K562 (cell line): ENCODE measurements at places on chromosomes 11 and 22. TPM values are rescaled to one million over a fixed set of nuclear protein-coding genes. Genes with fewer than 3 reads are reported as not detected.

GRCh38 chr22:43789452-43789851 lies 22.7 kb downstream of the EFCAB6 start:
- no peak for DNase-seq

DNA sequence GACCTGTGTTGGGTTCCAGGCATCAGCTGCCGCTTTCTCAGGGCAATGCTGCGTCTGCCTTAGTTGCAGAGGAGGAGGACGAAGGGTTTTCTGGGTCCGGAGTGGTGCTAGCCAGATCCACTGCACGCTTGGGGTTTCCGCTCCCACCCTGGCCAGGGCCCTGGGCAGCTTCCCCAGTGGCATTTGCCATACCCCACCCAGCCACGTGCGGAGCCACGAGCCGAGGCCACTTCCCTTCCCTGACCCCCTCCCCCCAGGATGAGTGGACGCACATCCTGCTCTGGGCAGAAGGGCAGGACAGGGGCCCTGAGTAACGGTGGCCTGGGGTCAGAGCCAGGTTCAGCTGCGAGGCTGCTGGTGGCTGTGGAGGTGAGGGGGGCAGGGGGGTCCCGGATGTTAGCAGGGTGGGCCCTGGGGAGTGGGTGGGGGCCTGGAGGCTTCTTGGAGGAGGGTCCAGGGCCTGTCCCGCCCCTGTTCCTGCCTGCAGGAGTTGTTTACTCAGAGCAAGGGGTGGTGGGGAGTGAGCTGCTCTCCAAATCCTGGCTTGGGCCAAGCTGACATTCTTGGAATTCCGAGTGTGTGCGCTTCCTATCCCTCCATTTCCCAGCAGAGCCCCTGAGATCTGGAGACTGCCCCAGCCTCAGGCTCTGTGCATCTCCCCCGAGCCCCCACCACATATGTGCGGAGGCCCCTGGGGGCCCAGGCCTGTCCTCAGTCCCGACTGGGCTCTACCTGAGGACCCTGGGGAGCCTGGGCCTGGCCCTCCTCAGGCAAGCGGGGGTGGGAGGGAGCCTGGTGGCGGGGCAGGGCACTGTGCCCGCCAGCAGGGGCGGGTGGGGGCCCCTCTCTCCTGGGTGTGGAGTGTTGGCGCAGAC lies 1.4 kb downstream of the TSPAN4 start:
- peak; percentile 49 for DNase-seq

- DNase-seq: no peak
Observed at GRCh38 chr11:119800619-119801018, 71.6 kb upstream of the NECTIN1 start.

DNA sequence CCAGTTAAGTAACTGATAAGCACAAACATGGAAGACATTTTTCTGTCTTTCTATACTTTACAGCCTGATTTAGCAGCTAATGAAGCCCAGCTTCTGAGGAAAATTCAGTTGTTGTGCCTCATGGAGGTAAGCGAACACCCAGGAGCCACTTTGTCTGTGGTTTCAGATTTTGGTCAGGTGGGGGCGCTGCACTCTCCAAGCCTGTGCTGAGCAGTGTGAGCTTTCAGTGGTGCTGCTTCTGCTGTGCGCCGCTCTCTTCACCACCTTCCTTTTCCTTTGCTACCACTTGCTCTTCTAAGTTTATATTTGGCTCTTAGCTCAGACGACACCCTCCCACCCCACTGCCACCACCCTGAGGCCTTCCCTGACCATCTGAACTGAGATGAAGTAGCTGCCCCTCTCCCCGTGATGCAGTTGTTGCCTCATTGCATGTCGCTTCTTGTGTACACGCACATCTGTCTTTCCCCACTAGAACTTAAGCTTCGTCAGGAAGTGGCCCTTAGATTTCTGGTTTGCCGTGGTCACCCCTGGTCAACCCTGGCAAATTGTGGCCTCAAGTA lies 14.0 kb downstream of the PSMD13 start:
- peak; percentile 59 for DNase-seq

GRCh38 chr22:22342697-22343580 lies 98.4 kb downstream of the VPREB1 start:
- peak; percentile 97 for DNase-seq

The PRCP gene
- polyA plus RNA-seq: 16.7 and 17.3 TPM in 2 replicates

GRCh38 chr11:26712497-26712896 lies 9.4 kb downstream of the SLC5A12 start:
- no peak for DNase-seq

The DNAJC24 gene
- 16.9 and 17.5 TPM in 2 replicates for polyA plus RNA-seq

DNA sequence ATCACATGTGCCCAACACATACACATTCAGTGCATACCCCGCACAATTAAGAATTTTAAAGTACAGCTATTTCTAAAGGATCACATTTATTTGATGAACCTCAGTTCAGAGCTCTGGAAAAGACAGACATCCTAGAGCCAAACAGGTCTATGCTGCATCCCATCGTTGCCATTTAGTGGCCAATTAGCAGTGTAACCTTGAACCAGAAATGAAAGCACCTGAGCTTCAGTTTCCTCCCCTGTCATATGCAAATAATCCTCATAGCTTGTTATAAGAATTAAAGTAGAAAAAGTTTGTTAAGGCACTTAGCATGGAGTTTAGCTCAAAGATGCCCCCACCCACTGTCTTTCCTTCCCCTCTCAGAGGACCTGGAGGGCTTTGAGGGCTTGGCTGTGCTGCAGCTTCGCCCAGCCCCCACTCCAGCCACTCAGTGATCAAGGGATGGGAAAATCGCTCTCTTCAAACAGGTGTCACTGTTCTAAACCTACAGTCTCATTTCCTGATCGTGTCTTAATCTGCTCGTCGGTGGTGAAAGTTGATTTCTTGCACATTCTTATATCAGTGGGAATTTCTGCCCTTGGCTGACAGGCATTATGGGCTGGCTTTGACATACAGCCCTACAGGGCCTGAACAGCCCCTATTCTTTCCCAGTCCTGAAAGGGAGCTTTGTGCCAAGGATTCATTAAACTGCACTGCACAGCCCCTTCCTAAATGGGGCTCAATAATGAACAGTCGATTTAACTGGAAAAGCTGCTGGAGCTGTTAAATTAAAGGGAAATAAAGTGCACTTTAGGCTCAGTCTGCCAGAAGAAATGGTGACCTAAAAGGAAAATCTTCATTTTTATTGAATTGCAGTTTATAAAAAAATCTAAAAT lies 23.3 kb upstream of the FAM181B start:
- DNase-seq: no peak

The POU2AF1 gene
- not detected in 2 replicates for polyA plus RNA-seq

The CYTH4 gene
- 0.73 and 1.1 TPM in 2 replicates for polyA plus RNA-seq

- no peak for DNase-seq
Observed at GRCh38 chr11:1225386-1226225, 2.7 kb downstream of the MUC5B start.

The RFPL2 gene
- not detected in 2 replicates for polyA plus RNA-seq

The GPHA2 gene
- 1.4 TPM in 1 of 2 replicates, not detected in the other for polyA plus RNA-seq
